NCI-H2107 (cell line): ENCODE measurements at places on chromosomes 13 and 19.

DNA sequence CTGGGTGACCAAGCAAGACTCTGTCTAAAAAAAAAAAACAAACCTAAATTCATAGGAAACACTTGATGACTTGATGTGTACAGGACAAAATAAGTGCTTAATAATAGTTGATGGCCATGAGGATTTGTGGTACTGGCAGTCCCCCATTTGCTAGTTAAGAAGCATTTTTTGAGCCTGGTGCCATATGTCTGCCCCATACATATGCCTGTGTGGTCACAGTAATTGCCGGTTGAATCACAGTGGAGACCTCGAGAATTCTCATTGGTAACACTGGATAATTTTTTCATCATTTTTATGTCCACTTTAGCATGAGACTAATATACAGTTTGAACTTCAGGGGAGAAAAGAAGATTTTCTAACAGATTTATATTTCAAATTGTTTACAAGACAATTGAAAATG lies 79.2 kb downstream of the LRCH1 start:
- DNase-seq = no peak

DNA sequence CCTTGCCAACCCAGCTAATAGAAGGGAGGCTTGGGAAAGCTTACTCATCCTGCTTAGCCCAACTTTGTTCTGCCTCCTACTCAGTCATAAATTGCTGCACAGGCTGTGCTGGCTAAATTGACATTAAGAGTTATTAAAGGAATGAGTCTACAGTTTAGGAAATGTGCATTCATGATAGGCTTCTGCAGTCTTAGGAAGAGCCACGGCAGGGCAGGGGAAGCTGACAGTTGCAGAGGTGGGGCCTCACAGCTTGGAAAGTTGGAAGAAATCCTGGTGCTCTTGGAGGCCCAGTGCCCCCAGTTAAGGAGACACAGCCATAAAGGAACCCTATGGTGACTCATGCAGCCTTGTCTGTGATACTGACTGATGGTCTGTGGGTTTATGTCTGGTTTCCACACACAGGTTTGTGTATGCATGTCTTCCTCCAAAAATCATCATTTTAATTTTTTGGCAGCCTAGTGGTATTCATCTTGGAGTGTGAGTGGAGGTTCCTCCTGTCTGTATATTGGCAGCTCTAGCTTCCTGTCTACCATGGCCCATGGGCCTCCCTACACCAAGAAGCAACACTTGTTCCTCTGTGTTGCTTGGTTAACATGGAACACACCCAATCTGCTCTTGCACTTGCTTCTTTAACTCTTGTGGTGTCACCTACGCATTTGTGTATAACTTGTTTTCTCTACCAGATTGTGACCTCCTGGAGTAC lies 135.0 kb upstream of the KL start:
- no peak for DNase-seq

DNA sequence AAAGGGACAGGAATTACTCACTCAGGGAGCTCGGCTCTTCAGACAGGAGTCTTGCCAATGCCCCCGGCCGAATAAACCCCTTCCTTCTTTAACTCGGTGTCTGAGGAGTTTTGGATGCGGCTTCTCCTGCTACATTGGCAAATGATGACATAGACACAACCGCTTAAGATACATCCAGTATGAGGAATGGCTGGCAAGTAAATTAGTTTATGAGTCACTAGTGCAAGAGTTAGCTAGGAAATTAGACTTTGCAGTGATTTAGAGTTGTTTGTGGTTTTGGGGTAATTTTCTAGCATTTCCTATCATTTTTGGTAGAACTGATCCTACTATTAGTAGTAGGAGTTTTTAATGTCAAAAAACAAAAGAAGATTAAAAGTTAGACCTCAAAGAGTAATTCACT lies 166.2 kb downstream of the SLITRK1 start:
- no peak for DNase-seq

DNA sequence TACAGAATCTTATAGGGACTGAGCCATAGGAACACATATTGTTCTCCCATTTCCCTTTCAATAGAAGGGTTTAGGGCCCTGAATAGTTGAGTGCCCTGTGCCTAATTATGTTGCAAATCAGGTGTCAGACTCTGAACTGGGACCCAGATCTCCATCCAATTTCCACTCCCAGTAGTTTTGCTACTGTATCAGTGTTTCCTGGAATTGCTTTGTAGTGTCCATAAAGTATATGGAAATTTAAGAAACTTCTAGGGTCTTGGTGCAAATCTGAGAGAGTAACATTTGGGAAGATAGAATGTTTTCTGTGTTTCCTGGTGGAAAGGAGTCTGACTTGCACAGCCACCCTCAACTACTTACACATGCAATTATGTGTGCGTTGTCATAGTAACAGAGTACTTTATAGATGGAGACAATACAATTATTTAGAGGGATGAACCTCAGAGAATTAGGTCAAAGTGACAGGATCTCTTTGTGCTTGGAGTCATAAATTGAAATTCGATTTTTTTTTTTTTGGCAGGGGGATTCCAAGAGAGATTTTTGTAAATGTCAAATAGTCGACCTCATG lies 646 bp upstream of the SLC10A2 start:
- no peak for DNase-seq

DNA sequence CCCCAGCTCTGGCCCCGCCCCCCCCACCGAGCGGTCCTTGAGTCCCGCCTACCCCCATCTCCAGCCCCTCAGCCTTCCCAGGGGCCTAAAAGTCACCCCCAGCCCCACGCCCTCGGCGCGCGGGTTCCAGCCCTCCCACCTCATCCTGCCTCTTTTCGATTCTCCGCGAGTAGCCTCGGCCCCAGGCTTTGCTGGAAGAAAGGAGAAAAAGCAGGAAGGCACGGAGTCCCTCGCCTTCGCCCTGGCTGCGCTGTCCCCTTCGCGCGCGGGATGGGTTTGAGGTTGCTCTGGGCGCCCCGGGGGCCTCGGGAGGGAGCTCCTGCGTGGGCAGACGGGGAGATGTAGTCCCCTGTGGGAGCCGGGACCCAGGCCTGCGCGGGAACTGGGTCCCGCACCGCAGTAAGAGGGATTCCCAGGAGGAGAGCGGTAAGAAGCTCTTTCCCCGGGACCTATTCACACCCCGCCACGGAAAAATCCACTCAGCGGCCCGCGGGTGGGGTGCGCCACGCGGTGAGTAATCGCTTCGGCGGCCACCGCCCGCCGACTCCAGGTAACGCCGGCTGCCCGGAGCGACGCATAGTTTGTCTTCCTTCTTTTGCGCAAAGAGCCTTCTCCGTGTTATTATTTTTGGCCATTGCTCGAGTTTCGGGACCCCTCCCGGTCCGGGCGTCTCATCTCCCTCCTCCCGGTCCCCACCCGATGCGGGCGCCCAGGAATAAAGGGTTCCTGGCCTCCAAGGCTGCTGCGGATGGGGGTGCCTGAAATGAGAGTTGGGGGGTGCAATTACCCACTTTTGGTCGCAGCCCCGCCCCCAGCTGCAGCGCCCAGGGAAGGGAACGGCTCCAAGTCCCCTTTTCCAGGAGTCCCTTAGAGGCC lies 865 bp upstream of the CRLF1 start:
- no peak for DNase-seq

GRCh38 chr13:75960538-75960994 lies 324.4 kb downstream of the LMO7 start:
- no peak for DNase-seq

DNA sequence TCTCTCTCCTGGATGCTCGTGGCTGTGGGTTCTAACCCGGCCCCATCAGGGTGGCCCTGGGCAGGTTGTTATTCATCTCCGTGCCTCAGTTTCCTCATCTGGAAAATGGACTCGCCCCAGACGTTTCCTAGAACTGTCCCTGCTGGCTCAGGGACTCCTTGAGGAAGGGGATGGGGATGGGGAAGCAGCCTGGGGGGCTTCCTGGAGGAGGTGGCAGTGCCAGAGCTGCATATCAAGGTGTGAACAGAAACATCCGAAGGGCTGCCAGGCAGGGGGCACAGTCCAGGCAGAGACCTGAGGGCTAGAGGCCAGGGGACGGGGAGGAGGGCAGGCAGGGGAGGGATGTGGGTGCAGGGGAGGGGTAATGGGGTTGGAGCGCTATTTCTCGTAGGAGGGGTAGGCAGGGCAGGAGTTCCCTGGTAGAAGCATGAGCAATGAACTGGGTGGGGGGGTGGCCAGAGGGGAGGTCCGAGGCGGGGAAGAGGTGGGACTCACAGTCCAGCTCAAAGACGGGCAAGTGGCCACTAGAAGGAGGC lies 3.6 kb upstream of the ELANE start:
- DNase-seq = no peak

DNA sequence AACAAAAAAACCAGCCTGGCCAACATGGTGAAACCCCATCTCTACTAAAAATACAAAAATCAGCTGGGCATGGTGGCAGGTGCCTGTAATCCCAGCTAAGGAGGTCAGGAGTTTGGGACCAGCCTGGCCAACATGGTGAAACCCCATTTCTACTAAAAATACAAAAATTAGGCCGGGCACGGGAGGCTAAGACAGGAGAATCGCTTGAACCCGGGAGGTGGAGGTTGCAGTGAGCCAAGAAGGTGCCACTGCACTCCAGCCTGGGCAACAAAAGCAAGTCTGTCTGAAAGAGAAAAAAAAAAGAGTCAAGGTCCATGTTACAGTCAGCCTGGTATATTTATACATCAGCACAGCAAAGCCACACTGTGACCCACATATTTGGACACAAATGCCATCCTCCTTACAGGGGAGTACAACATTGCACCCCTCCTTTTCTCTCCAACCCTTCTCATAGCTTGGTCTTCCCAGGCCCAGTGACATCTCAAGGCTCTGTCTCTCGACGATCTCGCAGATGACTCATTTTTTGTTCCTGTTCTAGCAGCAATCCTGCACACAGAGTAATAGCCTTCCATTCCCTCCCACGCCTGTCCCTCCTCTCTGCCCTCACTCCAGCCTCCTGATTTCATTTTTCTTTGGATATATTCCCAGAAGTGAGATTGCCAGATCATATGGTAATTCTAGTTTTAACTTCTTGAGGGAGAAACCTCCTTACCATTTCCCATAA lies 21.0 kb upstream of the DPP9 start:
- DNase-seq = no peak
